ENCODE measurements at places on chromosomes 12 and 14.

- DNase-seq = no peak
Observed at GRCh38 chr12:112842441-112842840, 50.9 kb downstream of the RPH3A start.

DNA sequence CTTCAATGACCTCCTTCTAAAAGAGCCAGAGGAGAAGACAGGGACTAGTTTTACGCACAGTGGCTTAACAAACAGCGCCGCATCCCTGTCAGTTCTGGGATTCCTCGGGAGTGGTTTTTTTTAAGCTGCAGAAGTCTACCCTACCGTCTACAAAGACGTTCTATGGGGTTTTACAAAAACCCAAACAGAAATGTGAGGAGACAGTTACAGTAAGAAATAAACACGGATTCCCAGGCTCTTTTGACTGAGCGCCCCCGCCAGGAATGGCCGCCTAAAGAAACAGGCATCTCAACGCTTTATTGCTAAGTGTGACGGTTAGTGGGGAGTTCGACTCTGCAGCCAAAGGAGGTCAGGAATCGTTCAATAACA lies 484 bp downstream of the ALKBH1 start:
- no peak for DNase-seq

DNA sequence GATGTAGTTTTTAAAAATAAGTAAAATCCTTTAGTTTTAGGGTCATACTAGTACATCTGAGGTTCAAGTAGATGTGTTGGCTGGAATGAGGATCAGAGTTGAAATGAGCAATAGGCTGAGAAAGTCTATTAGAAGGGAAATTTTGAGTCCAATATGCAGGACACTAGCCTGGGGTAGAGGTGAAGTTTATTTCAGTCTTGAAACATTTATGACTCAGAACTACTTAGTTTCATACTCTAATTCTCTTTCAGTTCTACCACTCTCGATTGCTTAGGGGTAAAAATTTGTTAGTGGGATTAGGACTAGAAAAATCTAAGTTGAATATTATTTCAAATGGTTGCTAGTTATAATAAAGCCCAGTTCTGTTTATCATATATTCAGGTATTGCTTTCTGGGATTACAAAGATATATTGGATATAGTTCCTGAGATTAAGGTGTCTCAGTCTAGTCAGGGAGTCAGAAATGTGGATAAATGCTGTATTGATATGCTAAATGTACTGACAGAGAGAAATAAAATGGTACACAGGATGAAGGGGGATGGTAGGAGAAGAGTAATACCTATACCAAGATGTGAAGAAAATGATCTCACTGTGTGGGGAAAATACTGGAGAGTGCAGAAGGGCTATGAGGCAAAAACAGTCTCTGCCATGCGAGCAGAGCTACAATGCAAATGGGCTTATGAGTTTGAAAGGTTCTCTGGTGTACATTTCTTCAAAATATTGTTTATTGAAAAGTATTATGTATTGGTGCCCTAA lies 395.8 kb upstream of the FBXO33 start:
- DNase-seq = no peak

GRCh38 chr14:90985601-90986242 lies 74.7 kb downstream of the RPS6KA5 start:
- no peak for DNase-seq

DNA sequence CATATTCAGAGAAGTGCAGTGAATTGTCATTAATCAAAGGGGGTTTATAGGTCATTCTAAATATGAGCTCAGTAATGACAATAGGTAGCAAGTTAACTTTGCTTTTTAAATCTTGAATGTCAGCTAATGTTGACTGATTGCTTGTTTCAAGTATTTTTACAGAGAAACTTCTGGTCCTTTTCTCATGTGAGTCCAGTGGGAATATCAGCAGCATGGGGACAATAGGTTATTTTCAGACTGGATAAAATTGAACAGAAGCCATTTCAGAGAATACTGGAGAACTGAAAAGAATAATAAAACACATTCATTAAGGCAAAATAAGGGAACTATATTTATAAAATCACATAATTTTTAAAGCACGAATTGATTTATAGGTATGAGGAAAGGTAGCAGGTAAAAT lies 78.7 kb downstream of the FUT8 start:
- DNase-seq = no peak

- no peak for DNase-seq
Observed at GRCh38 chr14:22836301-22837113, at the start of gene MMP14. Gene MMP14, plus strand, starts transcription at chr14:22836585. Its CDS starts 233 bp downstream, at chr14:22836818.

DNA sequence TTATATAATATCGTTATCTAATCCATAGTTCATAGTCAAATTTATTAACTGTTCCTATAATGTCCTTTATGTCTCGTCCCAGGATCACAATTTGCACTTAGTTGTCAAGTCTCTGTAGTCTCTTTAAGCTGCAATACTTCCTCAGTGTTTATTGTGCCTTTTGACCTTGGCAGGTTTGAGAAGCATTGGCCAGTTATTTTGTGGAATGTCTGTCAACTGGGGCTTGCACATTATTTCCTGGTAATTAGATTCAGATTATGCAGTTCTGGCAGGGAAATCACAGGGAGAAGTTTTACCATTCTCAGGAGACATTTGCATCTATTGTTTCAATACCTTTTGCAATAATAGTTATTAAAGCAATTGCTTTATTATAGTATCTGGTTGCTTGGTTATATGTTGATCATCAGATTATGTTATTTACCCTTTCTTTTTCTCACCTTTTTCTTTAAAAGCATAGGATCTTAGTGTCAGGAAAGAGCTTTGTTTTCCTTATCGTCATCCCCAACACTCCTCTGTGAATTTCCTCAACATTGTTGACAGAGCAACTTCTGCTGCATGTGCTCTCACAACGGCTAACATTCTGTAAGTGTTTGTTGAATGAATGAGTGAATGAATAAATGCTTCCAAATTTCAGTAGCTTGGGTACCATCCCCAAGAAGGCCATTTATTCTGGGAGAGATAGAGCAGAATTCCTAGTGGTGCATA lies 3.7 kb upstream of the ART4 start:
- no peak for DNase-seq

GRCh38 chr12:67966560-67966959 lies 22.7 kb upstream of the IFNG-AS1 start:
- DNase-seq = no peak

DNA sequence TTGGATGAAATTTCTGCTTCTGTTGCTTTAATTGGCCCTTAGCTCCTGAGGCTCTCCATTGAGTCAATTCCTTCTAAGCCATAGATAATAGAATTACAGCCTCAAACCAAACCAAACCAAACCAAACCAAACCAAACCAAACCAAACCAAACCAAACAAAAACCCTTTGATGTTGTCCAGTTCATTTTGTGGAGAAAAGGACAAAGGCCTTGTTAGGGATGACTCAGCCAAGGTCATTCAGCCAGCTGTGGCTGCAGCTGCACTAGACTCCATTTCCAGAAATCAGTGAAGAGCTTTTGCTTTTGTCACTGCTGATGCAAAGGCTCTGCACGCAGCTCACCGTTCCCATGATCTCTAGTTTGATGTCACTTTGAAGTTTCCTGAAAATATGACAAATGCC lies 82.2 kb upstream of the RMST start:
- DNase-seq = no peak
